ENCODE measurements at places on chromosomes 5 and 9. TPM values are rescaled to one million over a fixed set of nuclear protein-coding genes. Genes with fewer than 3 reads are reported as not detected.

The FAM169A gene
- 78.7 TPM for total RNA-seq

The SPINK1 gene
- total RNA-seq = not detected

The INSL6 gene
- not detected for total RNA-seq

The ADRA1B gene
- not detected for total RNA-seq

The RFESD gene
- 2.4 TPM for total RNA-seq

DNA sequence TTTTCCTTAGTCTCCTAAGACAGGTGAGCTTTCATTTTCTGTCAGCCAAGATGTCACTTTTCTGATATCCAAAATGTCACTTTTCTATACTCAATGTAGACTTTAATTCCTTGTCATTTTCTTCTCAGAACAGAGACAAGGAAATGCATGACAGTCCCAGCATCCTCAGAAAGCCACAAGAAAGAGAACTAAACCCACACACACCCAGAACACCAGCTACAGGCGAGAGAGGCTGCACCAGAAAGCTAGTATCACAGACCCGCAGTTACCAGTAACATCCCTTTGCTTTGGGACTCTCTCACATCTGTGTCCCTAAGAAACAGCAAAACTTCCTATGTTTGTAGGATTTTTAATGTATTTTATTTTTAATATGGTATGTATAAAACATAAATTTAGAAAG lies 17.1 kb downstream of the TRMO start:
- no peak overlapping the region for H3K27ac ChIP-seq
- no peaks in the 10 kb centered on the region for H3K36me3 ChIP-seq
- H3K4me3 ChIP-seq = no peak overlapping the region
- DNase-seq = no peak

GRCh38 chr5:151096001-151096373 lies 15.2 kb upstream of the TNIP1 start:
- H3K27me3 ChIP-seq = no peaks in the 10 kb centered on the region
- no peak for DNase-seq
- H3K27ac ChIP-seq = no peak overlapping the region
- H3K4me3 ChIP-seq = no peak overlapping the region
- no peaks in the 10 kb centered on the region for H3K36me3 ChIP-seq

DNA sequence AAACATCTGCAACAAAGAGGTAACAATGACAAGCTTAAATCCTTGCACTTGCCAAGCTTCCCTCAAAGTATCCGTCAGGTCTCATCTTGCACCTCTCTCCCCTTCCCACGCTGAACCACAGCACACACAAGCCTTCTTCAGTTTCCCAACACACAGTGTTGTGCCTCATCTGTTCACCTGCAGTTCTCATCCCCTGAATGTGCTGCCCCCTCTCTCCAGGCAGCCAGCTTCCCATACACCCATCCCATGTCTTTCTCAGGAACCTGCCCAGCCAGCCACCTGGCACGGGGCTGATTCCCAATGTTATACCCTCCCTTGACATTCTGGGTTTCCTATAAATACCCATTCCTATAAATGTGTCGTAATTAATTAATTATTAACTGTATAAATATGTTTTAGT lies 314.8 kb downstream of the PRELID2 start:
- H3K36me3 ChIP-seq = no peaks in the 10 kb centered on the region
- DNase-seq = peak; percentile 14
- no peaks in the 10 kb centered on the region for H3K27me3 ChIP-seq
- no peak overlapping the region for H3K27ac ChIP-seq
- H3K4me3 ChIP-seq = no peak overlapping the region

GRCh38 chr9:70142101-70142500 lies 98.5 kb downstream of the MAMDC2 start:
- H3K27me3 ChIP-seq = no peaks in the 10 kb centered on the region
- 0 out of 2 replicates have a peak, but pooled peaks cover 5% of the 10 kb centered on the region for H3K36me3 ChIP-seq
- no peak overlapping the region for H3K4me3 ChIP-seq

DNA sequence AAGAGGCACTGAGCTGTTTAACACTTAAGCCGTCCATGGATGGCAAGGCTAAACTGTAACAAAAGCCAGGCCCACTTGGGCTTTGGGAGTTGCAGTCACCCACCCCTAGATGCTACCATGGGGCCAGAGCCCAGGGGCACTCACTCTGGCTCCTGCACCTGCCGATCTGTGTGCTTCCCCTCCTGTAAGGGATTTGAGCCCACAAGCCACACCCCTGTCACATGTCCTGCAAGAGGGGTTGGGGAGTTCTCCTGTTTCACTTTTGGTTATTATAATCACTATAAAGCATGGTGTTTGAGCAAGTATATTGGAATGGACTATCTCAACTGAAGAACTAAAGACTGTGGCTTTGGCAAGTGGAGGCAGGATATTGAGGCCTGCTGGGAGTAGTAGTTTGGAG lies 14.0 kb upstream of the GPR151 start:
- no peaks in the 10 kb centered on the region for H3K36me3 ChIP-seq
- no peaks in the 10 kb centered on the region for H3K27me3 ChIP-seq
- no peak overlapping the region for H3K4me3 ChIP-seq
- DNase-seq = no peak

DNA sequence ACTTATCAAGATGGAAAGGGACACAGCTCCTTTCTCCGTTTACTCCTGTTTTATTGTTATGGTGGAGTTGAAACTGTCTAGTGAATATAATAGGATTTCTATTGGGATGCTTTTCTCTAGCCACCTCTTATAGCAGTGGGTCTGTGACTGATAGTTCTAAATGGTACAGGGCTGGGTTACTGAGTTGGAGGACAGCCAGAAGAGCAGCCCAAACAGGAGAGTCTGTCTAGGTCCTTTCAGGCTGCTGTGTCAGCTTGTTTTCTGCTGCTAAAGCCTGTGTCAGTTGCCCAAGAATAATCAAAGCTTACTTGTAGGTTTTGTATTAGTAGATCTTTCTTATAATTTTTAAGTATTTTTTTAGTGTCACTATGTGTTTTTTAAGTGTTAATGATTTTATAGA lies 356.0 kb upstream of the SEMA6A start:
- no peak overlapping the region for H3K4me3 ChIP-seq
- no peaks in the 10 kb centered on the region for H3K36me3 ChIP-seq
- no peaks in the 10 kb centered on the region for H3K4me1 ChIP-seq
- H3K27ac ChIP-seq = no peak overlapping the region
- no peak for DNase-seq

DNA sequence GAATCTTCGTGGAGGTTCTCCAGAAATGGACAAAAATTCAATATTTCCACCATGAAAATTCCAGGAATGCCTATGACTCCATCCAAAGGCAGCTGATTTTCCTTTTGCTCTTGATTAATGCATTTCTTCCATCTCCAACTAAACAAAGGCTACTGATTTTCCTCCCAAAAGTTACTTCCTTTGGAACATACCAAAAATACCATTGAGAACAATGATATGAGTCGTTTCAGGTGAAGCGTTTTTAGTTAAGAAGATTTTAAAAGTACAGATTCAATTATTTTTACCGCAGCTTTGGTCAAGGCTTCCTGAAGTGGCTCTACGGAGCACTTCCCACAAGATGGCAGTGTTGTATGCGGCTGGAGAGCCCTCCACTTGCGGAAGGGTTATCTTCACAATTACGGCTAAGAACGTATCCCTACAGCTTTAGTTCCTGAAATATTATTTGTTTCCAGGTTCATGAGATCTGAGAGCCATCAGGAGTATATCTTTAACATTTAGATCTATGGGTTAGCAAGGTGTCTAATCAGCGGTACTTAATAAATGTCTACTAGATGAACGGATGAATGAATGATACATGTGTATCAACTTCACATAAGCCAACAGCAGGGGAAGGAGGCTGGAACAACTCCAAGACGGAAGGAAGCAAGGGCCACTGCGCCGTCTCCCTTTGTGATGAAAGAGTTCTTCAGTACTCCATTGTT lies 35.9 kb upstream of the ARSB start:
- H3K27me3 ChIP-seq = no peaks in the 10 kb centered on the region
- H3K27ac ChIP-seq = no peak overlapping the region
- DNase-seq = peak; percentile 78
- no peaks in the 10 kb centered on the region for H3K36me3 ChIP-seq

DNA sequence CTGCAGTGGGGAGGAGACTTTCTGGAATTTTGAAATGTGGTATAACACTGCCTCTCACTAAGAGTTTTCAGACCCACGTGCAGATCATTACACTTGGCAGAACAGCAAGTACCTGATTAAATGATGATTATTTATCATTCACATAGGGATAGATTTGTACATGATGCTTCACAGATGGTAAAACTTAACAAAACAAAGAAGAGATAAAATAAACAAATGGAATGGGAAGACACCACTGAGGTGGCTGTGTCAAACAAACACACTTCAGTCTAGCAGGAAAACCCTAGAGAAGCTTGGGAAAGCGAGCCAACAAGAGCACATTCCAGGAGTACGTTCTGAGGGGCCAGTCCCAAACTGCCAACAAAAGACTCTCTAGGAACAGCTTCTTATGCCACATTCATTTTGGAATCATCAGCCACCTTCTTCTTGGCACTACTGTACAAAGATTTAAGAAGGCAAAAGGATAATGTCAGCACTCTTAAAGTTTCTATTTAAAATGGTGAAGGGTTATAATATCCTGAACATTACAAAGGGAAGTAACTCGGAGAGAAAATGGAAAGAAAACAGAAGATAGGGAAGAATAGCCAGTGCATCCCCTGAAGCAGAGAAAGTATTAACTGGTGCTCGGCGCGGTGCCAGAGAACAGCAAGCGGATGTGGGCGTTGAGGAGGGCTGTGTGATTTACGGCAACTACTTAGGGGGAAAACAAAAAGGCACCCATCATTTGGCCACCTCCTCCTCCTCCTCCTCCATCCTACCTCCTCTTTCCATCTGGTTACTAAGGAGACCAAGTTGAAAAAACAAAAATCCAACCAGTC lies 1.6 kb downstream of the MED27 start:
- H3K27me3 ChIP-seq = no peaks in the 10 kb centered on the region
- H3K36me3 ChIP-seq = no peaks in the 10 kb centered on the region
- H3K27ac ChIP-seq = no peak overlapping the region
- H3K4me1 ChIP-seq = peaks cover 13% of the 10 kb centered on the region

- no peaks in the 10 kb centered on the region for H3K27me3 ChIP-seq
- H3K36me3 ChIP-seq = no peaks in the 10 kb centered on the region
- peak overlapping the region; percentile 93 for H3K27ac ChIP-seq
- H3K4me1 ChIP-seq = peaks cover 65% of the 10 kb centered on the region
- peak; percentile 87 for DNase-seq
These were observed 349.6 kb upstream of the IRX2 start for GRCh38 chr5:3100921-3101551.

DNA sequence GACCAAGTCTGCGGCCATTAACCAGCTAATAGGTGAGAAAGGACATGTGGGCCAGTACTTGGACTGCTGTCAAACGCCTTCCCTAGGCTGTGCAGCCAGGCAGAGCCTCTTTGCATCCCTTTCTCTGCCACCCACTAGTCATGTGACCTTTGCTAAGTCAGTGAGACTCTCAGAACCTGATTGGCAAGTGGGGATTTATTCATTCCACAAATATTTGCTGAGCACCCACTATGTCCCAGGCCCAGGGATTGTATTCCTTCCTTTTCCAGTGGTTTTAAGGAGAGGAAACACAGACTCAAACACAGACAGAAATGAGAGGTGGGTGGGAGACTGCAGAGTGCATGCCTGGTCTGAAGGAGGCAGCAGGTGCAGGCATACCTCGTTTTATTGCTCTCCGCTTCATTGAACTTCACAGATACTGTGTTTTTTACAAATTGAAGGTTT lies 71.6 kb upstream of the GALNT10 start:
- no peak overlapping the region for H3K4me3 ChIP-seq
- H3K27me3 ChIP-seq = no peaks in the 10 kb centered on the region
- H3K4me1 ChIP-seq = no peaks in the 10 kb centered on the region

DNA sequence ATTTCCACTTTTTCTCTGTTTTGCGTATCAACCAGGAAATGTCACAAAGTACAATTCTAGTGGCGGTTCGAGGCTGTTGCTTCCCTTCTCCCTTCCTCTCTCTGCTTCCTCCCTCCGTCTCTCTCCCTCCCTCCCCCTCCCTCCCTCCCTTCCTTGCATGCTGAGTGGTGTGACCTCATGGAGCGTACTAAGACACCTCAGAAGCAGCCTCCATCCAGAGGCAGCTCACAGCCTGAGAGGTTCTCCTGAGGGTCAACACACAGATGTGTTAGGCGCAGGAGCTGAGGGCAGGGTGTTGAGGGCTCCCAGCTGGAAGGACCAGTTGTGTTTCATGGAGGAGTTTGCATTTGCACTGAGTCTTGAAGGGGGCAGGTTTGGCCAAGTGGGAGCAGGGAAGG lies 57.7 kb downstream of the COL5A1 start:
- no peaks in the 10 kb centered on the region for H3K36me3 ChIP-seq
- no peaks in the 10 kb centered on the region for H3K4me1 ChIP-seq
- no peak overlapping the region for H3K4me3 ChIP-seq

DNA sequence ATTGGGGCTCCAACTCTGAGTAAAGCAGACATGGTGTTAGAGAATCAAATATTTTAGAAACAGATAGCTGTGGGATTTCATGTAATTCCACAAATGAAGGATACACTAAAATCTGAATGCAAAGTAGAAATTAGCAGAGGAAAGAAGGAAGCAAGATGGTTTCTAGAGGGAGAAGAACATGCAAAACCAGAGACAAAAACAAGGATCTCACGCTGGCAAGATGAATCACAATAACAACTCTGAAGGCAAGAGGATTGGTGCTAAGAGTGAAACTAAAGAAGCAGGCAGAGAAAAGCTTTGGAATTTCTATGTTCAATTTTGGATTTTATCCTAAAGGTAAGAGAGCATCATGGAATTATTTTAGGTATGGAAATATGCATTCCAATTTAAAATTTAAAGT lies 857.2 kb upstream of the COX7C start:
- H3K4me1 ChIP-seq = peaks cover 11% of the 10 kb centered on the region
- peak; percentile 55 for DNase-seq
- H3K4me3 ChIP-seq = no peak overlapping the region
- H3K27me3 ChIP-seq = no peaks in the 10 kb centered on the region
- H3K36me3 ChIP-seq = no peaks in the 10 kb centered on the region
